ENCODE measurements at places on chromosomes 7 and 10. TPM values are rescaled to one million over a fixed set of nuclear protein-coding genes. Genes with fewer than 3 reads are reported as not detected.

CDHR3 gene
- total RNA-seq: 76.4 TPM

DNA sequence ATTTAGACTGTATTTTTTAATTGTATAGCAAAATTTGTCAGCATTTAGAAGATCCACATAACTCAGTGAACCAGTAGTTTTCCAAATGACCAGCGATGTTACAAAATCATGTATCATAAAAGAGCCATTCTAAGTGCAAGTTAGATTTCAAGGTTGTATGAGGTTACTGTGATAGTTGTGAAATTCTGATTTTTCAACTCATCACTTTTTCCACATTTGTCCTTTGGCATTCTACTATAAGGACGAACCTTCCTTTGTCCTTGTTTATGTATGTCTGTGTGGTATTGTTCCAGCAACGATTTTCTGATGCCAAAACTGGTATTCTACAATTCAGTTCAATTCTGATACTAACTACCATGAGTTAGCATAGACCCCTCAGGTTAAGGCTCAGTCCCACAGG, 64.2 kb downstream of the TAX1BP1 start:
- DNase-seq: no peak

GRCh38 chr10:3333426-3333825, 160.8 kb upstream of the PITRM1 start:
- no peak for DNase-seq

DNA sequence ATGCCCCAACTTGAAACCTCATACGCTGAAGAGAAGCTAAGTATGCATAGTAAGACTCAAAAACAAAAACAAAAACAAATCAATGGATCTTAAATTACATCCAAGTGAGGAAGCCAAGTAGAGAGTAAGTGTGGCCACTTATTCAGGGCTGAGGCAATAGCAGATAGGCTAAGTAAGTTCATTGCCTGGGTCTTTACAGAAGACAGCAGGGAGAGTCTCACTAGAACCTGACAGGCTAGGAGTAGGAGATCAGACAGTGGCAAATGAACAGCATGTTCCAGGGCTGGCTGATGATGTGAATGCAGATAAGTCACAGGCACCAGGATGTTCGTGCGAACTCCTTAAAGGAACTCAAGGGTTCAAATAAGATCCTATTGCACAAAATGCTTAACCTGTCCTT, 568.6 kb downstream of the KCNMA1 start:
- no peak for DNase-seq

GRCh38 chr10:99660662-99661376, 1.5 kb downstream of the ENTPD7 start:
- DNase-seq: no peak

DNA sequence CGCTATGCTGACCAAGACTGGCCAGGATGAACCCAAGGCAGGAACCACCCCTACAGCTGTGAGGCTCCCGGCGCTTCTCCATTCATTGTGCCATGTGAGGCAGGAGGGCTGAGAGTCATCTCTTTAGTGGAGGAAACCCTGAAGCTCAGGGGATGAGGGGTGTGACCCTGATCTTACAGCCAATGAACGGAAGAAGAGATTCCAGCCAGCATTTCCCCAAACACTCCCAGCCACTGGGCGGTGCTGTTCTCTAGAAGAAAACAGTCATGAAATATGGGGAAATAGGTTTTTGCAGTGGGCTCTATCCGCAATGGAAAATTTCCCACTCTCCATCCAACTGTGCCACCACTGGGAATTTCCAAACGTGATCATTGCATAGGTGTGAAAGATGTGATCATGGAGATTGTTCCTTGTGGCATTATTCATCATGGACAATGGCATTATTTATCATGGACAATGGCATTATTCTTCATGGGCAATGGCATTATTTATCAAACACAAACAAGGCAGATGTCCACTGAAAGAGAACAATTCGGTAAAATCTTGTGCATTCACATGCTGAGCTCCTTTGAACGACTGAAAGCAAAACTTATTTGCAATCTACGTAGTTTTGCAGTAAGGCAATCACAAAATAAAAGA, 14.0 kb upstream of the SLC18A2 start:
- no peak for DNase-seq

Data from ovary (tissue), 10 donors.